AG20443 (cell line): ENCODE measurements at places on chromosomes 1 and 21.
A peak's percentile ranks its signal among the peaks of the same experiment; 100 is the strongest.

DNA sequence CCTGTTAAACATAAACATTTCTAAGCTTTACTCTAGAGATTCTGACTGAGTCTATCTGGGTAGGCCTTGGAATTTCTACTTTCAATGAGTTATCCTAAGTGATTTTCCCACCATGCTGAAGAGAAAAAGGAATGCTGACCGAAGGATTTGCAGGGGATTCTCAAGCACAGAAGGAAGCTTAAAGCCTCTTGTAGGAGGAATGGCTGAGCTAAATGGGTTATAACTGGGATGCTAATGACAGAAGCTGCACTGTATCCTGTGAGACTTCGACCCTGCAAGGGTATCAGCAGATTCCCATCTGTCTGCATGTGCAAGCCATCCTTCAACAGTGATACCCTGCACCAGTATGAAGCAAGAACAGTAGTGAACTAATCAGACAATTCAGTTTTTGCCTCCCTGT, 35.4 kb downstream of the SLC35D1 start:
- DNase-seq, result no peak

GRCh38 chr1:116738673-116739370, 15.4 kb upstream of the CD2 start:
- no peak for DNase-seq

DNA sequence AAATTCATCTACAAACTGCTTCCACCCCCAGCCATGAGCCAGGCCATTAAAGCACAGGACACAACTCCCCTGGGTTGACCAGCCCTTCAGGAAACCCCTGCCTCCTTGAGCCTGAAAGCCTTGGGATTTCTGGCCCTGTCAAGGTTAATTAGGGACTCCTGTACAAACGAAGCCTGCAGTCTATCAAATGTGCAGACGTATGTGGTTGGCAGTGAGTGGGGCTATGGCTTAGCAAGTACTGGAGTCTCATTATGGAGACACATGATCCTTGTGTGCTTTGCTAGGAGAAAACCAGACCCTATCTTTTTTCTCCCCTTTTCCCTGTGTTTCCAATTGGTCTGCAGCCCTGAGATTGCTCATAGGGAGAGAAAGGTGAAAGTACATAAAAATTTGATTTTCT, 588.3 kb upstream of the USP24 start:
- DNase-seq, result no peak

DNA sequence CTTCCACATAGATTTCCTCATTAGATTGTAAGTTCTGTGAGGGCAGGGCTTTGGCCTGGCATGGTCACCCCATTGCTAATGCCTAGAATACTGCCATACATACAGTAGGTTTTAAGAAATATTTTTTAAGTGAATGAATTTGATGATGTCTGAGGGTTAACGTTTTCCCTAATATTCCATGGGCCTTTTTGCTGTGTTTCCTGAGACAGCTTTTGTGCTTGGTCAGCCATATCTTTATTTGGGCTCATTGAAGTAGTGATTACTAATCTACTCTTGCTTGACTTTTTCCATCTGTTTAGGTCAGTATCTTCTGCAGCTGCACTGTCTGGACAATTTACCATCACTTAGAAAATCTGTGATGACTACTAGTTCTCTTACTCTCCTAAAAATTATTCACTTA, 3.5 kb downstream of the CDC42 start:
- no peak for DNase-seq

DNA sequence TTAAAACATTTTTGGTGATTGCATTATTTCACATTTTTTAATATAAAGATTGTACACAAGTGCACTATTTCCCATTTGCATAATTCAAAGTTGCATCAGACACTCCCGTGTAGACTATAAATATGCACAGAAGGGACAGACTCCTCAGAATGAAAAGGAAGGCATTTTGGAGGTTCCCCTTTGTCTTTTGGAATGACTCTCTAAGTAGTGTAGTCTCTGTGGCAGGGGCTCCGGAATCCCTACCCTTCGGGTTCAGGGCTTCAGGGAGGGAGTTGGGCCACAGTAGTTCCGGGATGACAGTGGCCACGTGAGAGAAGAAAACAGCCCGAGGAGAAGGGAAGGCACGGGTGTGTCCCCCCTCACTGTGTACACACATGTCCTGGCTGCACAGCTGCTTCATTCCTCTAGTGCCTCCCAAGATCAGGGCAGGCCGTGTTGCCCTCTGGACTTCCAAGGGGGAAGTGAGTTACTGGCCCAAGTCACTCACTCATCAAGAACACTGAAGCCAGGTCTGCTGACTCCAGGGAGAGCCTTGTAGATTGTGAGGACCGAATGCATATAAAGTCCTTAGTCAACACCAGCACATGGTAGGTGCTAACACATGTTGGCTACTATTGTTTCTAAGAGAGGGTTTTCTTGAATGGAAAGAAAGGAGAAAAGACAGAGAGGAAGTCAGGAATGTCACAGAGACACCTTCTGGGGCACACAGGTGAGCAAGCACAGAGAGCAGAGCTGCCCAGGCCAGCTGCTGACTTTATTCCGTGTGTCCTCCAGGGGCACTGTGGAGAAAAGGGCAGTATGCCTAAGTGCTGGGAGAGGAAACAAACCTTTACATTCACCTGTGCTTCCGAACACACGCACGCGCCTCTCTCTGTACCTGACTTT, 39.8 kb downstream of the LHX4 start:
- no peak for DNase-seq

- no peak for DNase-seq
Measured at GRCh38 chr1:63537940-63538339, 14.6 kb downstream of the EFCAB7 start.

GRCh38 chr1:24089743-24090555, 22.0 kb downstream of the MYOM3 start:
- DNase-seq, result no peak

GRCh38 chr21:27793901-27794300, 827.0 kb upstream of the ADAMTS5 start:
- no peak for DNase-seq

DNA sequence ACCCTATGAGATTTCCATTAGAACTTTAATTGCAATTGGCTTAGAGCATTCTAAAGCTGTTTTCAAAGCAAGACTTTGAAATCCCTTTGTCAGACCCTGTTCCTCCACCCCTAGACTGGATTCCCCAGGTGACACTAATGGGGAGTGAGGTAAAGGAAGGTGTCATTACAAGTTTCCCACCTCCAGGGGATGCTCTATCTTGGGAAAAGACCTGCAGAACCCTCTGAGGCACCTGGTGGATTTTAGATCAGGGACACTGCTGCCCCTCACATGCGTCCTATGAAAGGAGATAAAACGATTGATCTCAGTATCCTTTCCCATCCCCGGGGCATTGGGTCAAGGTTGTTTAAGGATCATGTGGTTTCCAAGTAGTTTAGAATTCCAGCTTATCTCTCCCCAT, 80.3 kb upstream of the RGS4 start:
- no peak for DNase-seq

DNA sequence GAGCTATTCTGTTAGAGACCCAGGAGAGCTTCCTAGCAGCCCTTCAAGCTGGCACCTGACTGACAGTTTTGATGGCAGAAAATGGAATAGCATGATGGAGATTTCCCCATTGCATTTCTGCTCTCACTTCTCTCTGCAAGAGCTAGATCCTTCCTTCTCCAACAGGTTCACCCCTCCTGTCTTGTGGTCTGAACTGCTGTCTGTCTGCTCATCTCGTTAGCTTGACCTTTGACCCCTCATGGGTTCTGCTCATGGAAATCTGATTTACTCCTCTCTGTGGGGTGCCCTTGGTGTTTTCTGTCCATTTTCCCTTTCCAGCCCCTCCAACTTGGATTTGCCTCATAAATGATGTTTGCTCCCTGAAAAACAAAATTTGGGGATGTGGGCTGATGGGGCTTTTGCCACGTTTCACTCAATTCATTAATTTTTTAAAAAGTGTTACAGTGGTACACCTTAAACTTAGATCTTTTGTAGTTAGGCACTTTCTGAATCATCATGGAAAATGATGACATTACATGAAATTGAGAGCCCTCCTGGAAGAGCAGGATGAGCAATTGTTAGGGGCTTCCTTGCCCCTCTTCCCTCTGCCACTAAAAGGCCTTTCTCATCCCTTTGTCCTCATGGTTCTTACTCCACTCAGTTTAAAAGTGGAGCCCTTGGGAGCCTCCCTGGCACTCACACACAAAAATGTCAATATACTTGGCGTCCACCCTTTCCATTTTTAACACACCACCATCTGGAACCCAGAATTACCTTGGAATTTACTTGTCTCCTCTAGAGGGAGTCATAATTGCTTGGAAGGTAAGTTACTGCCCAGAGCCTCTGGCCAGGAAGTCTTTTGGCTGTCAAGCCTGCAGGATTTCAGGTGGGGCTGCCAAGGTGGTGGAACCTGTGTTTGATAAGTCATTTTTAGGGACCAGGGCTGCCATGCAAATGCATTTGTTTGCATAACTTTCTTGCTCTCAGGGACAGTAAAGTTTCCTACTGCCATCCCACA, 31.9 kb upstream of the IL19 start:
- peak; percentile 43 for DNase-seq

GRCh38 chr1:194734970-194735369, 1548.6 kb upstream of the B3GALT2 start:
- no peak for DNase-seq

DNA sequence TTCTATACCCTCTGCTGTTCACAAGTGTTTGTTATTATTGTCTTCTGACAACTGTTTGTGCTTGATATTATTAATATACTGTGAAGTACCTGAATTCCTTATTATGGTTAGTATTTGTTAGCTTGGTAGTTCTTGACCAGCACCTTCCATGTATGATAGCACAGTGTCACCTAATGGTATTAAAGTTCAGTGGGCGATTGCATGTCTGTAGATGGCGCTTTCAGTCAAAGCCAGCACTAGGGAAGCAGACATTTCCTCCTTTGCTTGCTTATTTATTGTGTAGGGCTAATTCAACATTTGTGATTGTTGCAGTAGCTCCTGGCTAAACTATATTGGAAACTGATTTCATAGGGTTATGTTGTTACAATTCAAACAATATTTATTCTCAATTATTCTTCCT, 218.0 kb downstream of the ZP4 start:
- no peak for DNase-seq

- no peak for DNase-seq
Measured at GRCh38 chr1:32045772-32046171, 27.0 kb upstream of the TMEM39B start.

- DNase-seq, result no peak
Measured at GRCh38 chr1:17529381-17529780, 10.1 kb upstream of the ARHGEF10L start.

DNA sequence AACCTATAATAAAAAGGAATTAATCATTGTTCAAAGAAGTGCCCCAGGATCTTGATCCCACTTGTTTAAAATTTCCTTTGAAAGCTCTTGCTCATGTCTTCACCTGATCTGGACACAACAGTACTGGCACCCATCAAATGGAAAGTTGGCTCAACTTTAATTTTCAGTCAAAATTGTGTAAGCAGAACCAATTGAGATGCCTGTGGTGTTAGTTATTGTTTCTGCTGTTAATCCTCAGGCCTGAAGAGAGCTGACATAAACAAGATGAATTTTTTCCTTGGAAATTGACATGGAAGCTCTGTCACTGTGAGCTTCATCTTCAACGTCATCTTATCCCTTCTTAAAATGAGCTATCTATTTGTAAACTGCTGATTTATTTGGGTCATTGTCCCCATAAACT, 88.3 kb upstream of the TNFSF4 start:
- DNase-seq, result no peak

GRCh38 chr1:113190930-113191329, 117.9 kb downstream of the LRIG2 start:
- DNase-seq, result no peak

DNA sequence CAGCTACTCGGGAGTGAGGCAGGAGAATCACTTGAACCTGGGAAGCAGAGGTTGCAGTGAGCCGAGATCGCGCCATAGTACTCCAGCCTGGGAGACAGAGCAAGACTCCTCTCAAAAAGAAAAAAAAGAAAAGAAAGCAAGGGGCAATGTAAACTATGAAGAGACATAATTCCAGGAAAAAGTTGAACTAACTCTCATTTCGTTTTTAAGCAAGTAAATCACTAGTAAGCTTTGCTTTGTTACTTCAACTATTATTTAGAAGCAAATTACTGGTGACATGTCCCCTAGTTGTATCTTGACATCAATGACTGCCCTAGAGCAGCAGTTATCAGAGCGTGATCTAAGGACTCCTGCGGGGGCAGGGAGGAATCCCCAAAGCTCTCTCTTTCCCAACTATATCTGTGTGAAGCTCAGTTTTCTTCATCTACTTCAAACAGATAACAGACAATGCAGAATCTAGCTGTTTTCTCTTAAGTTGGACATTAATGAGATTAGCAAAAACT, 18.7 kb downstream of the CLSTN1 start:
- DNase-seq, result no peak

DNA sequence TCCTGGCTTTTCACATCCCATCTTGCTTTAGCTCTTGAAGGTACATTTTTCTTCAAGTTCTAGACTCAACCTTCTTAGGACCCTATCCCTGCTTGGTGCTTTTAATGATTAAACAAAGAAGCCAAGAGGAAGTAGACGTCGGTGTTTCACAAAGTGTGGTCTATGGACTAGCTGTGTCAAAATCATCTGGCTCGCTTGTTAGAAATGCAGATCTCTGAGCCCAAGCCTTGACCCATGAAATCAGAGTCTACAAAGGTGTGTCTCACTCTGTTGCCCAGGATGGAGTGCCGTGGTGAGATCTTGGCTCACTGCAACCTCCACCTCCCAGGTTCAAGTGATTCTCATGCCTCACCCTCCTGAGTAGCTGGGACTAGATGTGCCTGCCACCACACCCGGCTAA, 295.5 kb upstream of the KAZN start:
- no peak for DNase-seq

DNA sequence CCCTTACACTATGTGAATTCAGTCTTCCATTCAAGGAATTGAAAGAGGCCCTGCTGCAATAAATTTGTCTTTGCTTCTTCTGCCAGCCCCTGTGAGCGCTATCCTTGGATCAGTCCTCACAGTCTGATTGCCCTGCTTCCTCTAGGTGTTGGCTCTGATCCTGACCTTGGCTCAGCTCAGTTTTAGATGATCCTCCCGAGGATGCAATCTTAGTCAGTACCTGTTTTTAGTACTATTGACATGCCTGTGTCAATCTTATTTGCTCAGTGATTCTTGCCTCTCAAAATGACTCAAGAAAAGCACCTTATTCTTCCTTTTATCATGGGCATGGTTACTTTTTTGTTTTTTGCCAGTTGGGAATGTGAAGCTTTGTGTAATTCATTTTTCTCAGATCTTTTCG, 101.4 kb upstream of the KCNK1 start:
- no peak for DNase-seq

- DNase-seq, result no peak
Measured at GRCh38 chr1:178412400-178412770, 84.4 kb downstream of the CLEC20A start.

GRCh38 chr1:91850708-91851107, 35.2 kb downstream of the TGFBR3 start:
- DNase-seq, result no peak

DNA sequence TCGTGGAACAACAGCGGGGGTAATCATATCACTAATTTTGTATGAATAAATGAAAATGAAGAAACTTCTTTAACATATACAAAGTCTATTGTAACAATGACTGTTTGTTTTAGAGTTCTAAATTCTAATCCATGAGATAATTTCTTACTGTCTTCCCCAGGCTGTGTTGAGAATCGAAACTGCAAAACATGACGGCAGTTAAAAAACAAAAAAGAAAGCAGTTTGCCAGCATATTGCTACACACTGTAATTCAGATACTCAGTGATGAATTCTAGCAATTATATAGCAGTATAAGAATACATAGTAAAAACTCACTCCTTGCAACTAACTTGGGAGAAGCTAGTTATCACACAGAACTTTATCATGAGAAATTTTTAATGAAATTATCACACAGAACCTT, 22.1 kb downstream of the INSL5 start:
- DNase-seq, result peak; percentile 21

GRCh38 chr1:193520472-193520871, 334.1 kb upstream of the B3GALT2 start:
- DNase-seq, result no peak

- DNase-seq, result no peak
Measured at GRCh38 chr1:198157847-198158725, 1.3 kb downstream of the NEK7 start.
